ENCODE measurements at places on chromosomes 1 and 21.

DNA sequence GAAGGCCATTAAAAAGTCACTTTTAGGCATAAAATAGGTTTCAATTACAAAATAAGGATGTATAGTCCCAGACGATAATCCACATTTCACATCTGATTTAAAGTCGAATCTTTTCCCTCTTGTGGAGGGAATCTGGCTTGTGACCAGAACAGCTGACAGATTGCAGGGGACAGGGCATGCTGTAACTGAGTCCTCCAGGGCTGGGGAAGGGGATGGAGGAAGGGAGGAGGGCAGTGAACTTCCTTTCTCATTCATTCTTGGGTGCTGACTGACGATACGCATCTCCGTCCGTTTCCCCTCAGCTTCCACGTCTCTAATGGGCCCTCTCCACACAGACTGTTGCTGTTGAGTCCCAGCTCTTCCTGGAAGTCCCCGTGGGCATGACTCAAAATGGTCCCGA is 108.1 kb upstream of the CSF3R start:
- no peak for DNase-seq

DNA sequence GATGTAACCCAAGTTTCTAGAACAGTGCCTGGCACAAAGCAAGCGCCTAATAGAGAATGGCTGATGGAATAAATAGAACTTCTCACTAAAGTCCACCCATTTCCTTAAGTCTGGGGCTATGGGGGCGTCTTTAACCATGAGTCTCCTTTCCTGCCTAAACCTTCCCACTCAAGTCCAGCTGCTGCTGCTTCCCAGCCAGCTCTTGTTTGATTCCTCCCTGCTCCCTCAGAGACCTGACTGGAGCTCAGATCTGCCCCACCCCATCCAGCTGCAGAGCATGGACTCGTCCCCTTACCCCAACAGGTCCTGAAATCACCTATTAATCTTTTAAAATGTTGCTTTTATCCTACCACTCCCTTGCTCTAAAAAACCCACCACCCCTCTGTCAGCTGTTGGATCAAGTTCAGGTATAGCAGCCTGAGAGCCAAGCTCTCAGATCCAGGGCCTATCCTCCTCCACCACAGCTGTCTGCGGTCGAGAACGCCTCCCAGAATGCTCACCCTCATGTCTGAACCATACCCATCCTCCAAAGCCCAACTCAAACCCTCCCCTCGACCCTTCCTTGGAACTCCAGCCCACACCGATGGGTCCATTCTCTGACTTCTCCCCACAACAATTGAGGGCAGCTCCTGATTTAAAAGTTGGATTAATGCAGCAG is 12.8 kb upstream of the GALNT2 start:
- no peak for DNase-seq

DNA sequence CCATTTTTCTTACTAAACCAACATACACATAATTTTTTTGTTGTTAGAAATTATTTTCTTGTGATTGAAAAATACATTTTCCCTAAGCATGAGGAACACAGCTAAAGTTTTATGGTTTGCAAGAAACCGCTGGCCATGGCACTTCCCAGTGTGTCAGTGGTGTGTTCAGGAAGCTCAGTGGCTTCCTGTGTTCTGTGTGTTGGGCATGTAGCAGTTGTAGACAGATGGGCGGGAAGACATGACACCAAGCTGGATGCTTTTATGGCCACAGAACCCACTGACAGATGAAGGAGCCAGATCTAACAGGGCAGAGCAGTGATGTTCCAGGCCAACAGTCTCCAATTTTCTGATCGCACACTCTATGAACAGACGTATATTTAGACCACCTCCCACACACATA is 119.8 kb downstream of the GALNT2 start:
- DNase-seq = peak; percentile 7

GRCh38 chr1:170657275-170657853 is 6.6 kb upstream of the PRRX1 start:
- DNase-seq = no peak

GRCh38 chr1:171743081-171743870 is 1.4 kb upstream of the VAMP4 start:
- no peak for DNase-seq

GRCh38 chr21:39484711-39485276 is 33.0 kb downstream of the SH3BGR start:
- DNase-seq = no peak

DNA sequence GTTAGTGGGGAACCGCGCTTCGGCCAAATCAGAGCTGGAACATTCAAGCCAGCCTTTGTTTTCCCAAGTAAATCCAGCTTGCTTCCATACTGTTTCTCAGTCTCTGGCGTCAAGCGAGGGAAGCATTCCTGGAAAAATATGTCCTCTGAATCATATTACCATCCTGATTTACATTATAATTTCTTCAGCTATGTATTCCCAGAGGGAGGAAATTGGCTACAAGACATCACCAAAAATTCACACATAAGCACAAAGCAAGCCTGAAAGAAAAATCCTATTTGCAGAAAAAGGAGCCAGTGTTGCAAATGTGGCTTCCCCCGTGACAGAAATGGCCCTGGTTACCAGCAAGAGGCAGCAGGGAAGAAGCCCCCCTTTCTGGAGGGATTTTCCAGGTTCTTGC is 233.3 kb downstream of the KCNJ6 start:
- DNase-seq = no peak

GRCh38 chr21:25881524-25882376 is 147.0 kb downstream of the GABPA start:
- DNase-seq = peak; percentile 31

GRCh38 chr1:223714849-223715603 is 2.7 kb downstream of the CAPN2 start:
- DNase-seq = no peak

- no peak for DNase-seq
Measured at GRCh38 chr1:153777648-153778047, 2.4 kb downstream of the SLC27A3 start.

- DNase-seq = no peak
Measured at GRCh38 chr1:151199873-151200581, 1.7 kb downstream of the PIP5K1A start.

- no peak for DNase-seq
Measured at GRCh38 chr21:46188226-46189212, 4.3 kb upstream of the SPATC1L start.

GRCh38 chr1:164602480-164603093 is 43.6 kb downstream of the PBX1 start:
- DNase-seq = peak; percentile 47

DNA sequence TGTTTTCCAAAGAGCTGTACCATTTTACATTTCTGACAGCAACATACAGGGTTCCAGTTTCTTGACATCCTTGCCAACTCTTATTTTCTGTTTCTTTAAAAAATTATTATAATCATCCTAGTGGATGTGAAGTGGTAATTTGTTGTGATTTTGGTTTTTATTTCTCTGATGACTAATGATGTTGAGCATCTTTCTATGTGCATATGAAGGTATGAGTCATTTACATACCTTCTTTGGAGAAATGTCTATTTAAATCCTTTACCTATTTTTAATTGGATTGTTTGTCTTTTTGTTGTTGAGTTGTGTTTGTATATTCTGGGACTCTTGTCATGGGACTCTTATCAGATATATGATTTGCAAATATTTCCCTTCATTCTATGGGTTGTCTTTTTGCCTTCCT is 20.8 kb upstream of the MPC2 start:
- DNase-seq = no peak

- no peak for DNase-seq
Measured at GRCh38 chr1:115832651-115833050, 8.3 kb downstream of the NHLH2 start.

GRCh38 chr1:241442686-241443085 is 76.9 kb downstream of the FH start:
- DNase-seq = no peak

GRCh38 chr1:9809100-9809510 is 14.7 kb downstream of the CLSTN1 start:
- DNase-seq = no peak

DNA sequence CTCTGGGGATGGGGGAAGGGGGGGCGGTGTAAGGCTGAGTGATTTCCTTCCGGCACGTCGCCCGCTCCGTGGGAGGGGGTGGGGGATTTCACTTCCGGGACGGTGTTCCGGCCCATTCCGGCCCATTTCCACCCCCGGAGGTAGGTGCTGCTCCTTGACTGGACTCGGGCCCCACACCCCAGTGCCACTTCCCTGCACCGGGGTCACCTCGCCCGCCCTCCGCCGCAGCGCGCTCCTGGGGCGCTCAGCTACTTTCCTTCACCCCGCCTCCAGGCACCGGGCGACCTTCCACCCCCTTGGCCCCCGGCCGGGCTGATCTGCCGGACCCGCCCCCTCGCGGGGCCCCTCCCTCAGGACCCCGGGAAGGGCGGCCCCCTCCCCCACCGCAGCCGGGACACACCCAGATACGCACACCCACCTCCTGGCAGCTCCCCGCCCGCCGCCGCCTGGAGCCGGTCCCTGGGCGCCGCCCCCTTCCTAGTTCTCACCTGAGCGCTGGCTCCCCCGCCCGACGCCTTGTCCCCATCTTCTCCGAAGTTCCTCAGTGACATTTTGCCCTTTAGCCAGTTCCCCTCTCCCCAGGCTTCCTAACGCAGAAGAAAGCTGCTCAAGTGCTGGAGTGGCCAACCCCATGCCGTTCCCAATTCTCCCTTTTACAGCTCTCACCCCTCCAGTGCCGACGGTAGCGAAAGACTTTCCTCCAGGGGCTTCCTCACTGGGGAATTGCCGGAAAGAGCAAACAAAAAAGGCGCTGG is at the start of gene ZBTB37:
Gene ZBTB37, plus strand, starts transcription at position 115 of the 755 bp plus-strand sequence. CDS start 1,846 bp downstream, outside the sequence.
- DNase-seq = peak; percentile 72

DNA sequence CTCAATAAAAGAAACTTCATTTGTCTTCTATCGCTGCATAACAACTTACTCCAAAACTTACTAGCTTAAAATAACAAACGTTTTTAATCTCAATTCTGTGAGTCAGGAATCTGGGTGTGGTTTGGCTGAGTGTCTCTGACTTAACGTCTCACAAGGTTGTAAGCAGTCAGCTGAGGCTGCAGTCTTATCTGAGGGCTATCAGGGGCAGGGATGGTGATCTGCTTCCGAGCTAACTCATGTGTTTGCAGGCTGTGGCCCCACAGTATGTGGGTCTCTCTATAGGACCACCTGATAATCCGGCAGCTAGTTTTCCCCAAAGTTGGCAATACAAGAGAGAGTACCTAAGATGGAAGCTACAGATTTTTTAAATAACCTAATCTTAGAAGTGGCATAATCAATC is 234.2 kb upstream of the FGGY start:
- DNase-seq = no peak

GRCh38 chr1:155925506-155925905 is 8.7 kb downstream of the KHDC4 start:
- DNase-seq = no peak

GRCh38 chr1:204896787-204897469 is 26.3 kb downstream of the NFASC start:
- DNase-seq = no peak
